ENCODE measurements at places on chromosomes 5 and 9.
A peak's percentile ranks its signal among the peaks of the same experiment; 100 is the strongest.

GRCh38 chr9:14520341-14520740 lies 172.9 kb downstream of the ZDHHC21 start:
- no peak for DNase-seq

DNA sequence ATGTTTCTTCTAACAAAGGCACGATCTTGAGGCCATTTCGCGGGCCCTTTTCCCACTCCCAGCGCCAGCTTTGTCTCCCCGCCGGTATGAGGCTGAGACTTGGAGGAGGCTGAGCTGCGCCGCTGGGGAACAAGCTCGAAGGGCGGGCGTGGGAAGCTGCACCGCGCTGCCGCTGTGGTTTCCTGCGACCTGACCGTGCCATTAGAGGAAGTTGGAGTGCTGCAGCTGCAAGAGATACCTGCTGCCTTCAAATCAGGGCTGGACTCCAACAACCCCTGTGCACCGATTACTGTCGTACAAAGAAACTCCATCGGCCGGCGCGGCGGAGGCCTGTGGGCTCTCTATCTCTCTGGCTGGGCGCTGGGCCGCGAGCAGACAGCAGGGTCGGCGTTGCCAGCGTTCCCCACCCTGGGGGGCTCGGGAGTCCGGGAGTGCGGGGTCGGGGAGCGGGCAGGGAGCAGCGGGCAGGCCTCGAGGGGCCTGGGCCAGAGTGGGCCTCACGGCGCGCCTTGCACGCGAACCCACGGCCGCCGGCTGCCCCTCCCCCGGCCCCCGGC lies 1.3 kb upstream of the ERBIN start:
- DNase-seq = peak; percentile 65

DNA sequence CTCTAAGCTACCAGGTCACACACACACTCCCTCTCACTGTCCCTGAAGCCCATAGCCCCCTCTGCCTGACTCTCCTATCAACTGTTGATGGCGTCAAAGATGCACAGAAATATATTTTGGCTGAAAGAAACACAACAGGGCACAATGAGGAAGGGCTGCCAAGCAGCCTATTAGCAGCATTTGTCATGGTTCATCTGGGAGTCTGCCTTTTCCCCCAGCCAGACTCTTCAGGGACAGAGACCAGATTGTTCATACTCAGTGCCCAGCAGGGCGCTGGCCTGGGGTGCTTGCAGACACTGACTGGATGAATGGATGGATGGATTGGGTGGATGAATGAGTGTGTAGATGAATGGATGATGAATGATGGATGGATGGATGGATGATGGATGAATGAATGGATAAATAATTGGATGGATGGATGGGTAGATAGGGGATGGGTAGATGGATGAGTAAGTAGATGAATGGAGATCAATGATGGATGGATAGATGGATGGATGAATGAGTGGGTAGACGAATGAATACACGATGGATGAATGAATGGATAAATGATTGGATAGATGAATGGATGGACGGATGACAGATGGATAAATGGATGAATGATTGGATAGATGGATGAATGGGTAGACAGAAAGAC lies 90.5 kb downstream of the ADAMTS2 start:
- DNase-seq = no peak

DNA sequence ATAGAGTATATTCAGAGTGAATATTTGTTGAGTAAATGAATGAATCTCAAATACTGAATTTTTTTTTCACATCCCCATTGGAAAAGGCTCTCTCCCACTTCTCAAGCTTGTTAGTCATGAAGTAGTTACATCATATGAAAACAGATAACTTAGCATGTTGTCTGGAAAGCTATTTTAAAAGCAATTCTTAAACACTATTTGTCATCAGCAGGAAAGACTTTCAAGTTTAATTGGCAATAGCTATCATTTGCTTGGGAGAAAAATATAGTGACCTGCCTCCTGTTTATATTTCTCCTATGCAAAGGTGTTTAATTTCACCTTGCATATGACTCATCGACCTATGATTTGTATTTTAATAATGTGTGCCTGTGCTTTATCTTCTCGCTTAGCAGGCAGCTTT lies 499.8 kb upstream of the GRIA1 start:
- no peak for DNase-seq

GRCh38 chr9:113614843-113615648 lies 151.5 kb downstream of the RGS3 start:
- DNase-seq = no peak

- DNase-seq = no peak
Measured at GRCh38 chr5:116415182-116415581, 159.4 kb downstream of the SEMA6A start.

DNA sequence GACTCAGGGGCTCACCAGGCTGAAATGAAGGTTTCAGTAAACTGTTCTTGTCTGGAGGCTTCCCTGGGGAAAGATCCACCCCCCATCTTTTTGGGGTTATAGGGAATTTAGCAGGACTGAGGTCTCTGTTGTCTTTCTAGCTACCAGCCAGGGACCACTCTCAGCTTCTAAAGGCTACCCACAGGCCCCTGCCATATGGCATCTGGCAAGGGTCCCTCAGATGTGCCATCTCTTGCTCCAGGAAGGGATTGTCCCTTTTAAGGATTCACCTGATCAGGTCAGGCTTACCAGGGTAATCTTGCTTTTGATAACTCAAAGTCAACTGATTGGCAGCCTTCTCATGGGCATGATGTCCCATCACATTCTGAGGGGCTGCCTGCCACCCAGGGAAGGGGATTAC lies 65.0 kb downstream of the NSUN2 start:
- no peak for DNase-seq

DNA sequence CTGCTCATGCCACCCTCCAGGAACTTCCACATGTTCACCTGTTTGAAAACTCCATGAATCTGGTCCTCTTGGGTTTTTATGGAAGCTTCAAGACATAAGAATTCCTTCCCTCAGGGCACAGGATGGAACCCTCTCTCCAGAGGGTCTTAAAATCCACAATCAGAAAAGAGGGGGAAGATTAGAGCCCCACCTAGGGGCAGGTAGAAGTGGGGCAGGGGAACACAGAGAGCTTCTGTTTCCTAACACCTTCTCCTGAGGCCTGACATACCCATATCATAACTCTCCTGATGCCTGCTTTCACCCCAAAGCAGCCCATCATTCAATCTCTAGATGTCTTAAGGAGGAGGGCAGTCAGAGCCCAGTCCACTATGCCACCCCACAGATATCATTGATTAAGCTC lies 1087.7 kb upstream of the ARRDC3 start:
- DNase-seq = no peak

- DNase-seq = no peak
Measured at GRCh38 chr9:126392662-126393371, 66.2 kb downstream of the MVB12B start.

GRCh38 chr5:174056064-174056847 lies 10.8 kb downstream of the NSG2 start:
- no peak for DNase-seq

GRCh38 chr5:53073348-53073747 lies 36.2 kb downstream of the MOCS2 start:
- DNase-seq = no peak

GRCh38 chr9:132878695-132879456 lies at the start of gene SPACA9:
TSS of gene SPACA9 (plus strand) at chr9:132878898. CDS start at chr9:132883948, 5,050 bp downstream.
- DNase-seq = peak; percentile 3

Measured in effector memory CD4-positive, alpha-beta T cell (primary cell).